ENCODE measurements at places on chromosomes 3 and 15.

- DNase-seq: no peak
Measured at GRCh38 chr3:98612587-98612986, 19.2 kb upstream of the CPOX start.

- no peak for DNase-seq
Measured at GRCh38 chr3:62585861-62586260, 212.5 kb upstream of the FEZF2 start.

- DNase-seq: no peak
Measured at GRCh38 chr3:128392021-128392420, 74.7 kb downstream of the DNAJB8 start.

DNA sequence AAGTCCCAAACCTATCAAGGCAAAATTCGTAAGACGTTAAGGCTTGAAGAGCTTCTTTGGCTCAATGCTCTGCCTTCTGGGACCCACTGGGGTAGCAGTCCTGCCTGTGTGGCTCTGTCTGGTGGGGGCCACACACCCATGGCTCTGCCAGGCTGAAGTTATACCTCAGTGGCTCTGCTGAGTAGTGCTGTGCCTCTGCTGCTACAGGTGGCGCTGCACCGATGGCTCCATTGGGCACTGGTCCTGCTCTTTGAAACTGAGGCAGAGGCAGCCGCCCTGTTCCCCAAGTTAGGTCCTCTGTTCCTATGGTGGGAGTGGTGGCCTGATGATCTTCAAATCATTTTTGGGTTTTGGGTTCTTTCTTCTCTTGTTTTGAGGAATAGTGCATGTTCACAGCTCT, 68.0 kb upstream of the AP4E1 start:
- DNase-seq: no peak

DNA sequence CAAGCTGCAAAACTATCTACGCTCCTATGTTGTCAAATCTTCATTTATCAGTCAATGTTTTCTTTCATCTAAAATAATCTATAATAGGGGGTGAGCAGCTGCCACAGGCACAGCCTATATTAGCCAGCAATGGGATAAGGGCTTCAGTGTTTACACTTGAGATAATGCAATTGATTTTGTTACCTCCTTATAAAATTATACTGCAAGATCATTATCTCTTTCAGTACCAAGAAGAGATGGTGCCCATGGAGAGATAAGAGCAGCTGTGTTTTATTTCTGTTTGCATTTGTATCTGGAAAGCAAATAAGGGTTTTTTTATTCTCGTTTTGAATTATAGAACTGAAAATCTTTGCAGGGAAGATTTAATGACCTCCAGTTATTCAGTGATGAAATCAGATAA, 68.9 kb downstream of the PLD1 start:
- DNase-seq: no peak

DNA sequence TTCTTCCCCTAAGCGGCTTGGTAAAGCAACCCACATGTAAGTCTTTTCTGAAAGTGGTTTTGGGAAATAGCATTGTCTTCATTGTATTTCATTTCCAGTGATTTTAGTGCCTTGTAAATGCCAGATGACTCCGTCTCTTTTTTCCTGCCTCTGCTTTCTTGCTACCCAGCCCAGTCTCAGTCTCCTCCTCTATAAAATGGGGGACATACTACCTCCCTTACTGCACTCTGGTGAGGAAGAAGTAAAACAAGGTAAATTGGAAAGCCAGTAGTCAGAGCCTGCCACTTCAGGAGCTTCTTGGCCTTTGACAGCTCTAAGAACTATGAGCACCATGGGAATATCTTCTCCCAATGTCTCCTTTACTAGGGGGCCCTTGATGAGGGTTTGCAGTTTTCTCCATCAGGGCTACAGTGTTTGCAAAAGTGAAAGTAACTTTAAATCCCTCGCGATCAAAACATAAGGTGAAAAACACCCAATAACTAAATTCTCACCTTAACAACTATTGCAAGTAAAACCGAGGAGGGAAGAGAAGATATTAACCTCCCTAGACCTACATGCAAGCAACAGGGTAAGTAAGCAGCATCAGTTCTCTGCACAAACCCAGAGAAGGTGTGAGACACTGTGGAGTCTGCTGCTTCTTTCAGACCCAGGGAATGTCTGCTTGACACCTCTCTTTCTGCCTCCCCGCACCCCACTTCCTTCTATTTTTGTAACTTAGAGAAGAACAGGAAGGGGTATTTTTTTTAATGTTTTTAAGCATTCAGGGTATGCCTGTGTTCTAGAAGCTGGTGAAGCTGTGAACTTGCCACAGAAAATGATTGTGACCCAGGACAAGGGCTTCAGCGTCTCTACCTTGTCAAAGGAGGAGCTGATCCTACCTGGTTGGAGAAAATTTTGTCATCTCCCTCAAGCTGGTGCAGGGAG, 159.1 kb upstream of the EOMES start:
- no peak for DNase-seq

- DNase-seq: no peak
Measured at GRCh38 chr15:101393172-101393571, 96.3 kb downstream of the PCSK6 start.

GRCh38 chr3:116191409-116191808, 253.9 kb downstream of the LSAMP start:
- no peak for DNase-seq

DNA sequence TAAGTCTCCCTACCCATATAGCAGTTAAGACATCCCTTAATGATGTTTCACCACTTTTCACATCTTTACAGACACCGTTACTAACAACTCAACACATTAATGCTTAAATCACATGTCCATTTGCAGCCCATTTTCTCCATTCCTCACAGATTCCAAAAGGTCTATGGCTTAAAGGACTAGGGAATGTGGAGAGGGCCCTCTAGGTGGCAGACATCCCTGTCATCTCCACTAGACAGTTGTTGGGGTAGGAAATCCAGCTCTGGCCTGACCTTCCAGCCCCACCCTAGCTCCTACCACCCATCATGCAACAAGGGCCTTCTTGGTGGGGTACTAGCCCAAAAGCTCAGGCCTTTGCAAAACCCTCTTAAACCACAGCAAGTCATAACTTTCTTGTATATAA, 25.2 kb downstream of the CPEB1 start:
- no peak for DNase-seq

DNA sequence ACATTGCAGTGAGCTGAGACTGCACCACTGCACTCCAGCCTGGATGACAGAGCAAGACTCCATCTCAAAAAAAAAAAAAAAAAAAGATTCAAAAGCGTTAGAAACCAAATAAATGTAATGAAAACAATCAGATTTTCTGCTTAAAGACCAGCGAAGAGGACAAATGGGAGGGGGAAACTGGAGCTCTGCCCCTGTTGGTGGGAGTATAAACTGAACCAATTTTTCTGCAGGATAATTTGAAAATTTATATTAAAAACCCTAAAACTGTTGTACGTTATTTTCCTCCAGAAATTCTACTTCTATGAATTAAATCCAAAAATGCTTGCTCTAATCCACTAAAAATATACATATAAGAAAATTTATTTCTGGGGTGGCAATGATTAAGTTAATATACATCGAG, 25.3 kb upstream of the ZSCAN2 start:
- DNase-seq: no peak

Measured in right cardiac atrium (tissue), 5 donors.